PC-3 (cell line): ENCODE measurements at places on chromosomes 4 and X. TPM values are rescaled to one million over a fixed set of nuclear protein-coding genes. Genes with fewer than 3 reads are reported as not detected.

TLR10 gene
- total RNA-seq: not detected in 2 replicates

GRIA2 gene
- total RNA-seq: not detected in 2 replicates

SOD3 gene
- 10.7 and 16.4 TPM in 2 replicates for total RNA-seq

CTAG1B gene
- not detected in 2 replicates for total RNA-seq

CPZ gene
- total RNA-seq: 21.7 and 27.9 TPM in 2 replicates

MAGEA9B gene
- total RNA-seq: not detected in 2 replicates

RGN gene
- not detected in 2 replicates for total RNA-seq

SRPK3 gene
- 0.40 and 1.5 TPM in 2 replicates for total RNA-seq

TNIP2 gene
- total RNA-seq: 56.5 and 77.8 TPM in 2 replicates

ADGRA3 gene
- total RNA-seq: 29.0 and 35.7 TPM in 2 replicates

CTAG2 gene
- total RNA-seq: not detected in 2 replicates

SLC25A31 gene
- not detected in 2 replicates for total RNA-seq

POF1B gene
- total RNA-seq: not detected in 2 replicates

SMPX gene
- not detected in 2 replicates for total RNA-seq

CCDC160 gene
- total RNA-seq: 0.23 and 0.33 TPM in 2 replicates

FAM9C gene
- not detected in 2 replicates for total RNA-seq

TAF7L gene
- total RNA-seq: 0.35 TPM in 1 of 2 replicates, not detected in the other

PWWP3B gene
- total RNA-seq: 0.07 TPM in 1 of 2 replicates, not detected in the other

GYPB gene
- total RNA-seq: not detected in 2 replicates

USP17L17 gene
- total RNA-seq: not detected in 2 replicates

MAGEC1 gene
- total RNA-seq: not detected in 2 replicates

TEX11 gene
- total RNA-seq: not detected in 2 replicates

RRH gene
- total RNA-seq: 0.18 and 0.29 TPM in 2 replicates

FGFBP2 gene
- not detected in 2 replicates for total RNA-seq

PQBP1 gene
- 189 and 241 TPM in 2 replicates for total RNA-seq

TCEAL7 gene
- total RNA-seq: not detected in 2 replicates

CT45A3 gene
- total RNA-seq: not detected in 2 replicates

TRPC5OS gene
- total RNA-seq: not detected in 2 replicates

CCDC110 gene
- 0.62 TPM in 1 of 2 replicates, not detected in the other for total RNA-seq

JCHAIN gene
- total RNA-seq: not detected in 2 replicates

SPP1 gene
- not detected in 2 replicates for total RNA-seq

LANCL3 gene
- total RNA-seq: 0.26 and 0.52 TPM in 2 replicates

CYSLTR1 gene
- not detected in 2 replicates for total RNA-seq

COL25A1 gene
- total RNA-seq: not detected in 2 replicates

AFM gene
- total RNA-seq: not detected in 2 replicates

POU4F2 gene
- not detected in 2 replicates for total RNA-seq

CLDN22 gene
- total RNA-seq: not detected in 2 replicates

ETDA gene
- not detected in 2 replicates for total RNA-seq
